Activated T-cell treated with anti-CD3 and anti-CD28 coated beads for 1 hour (primary cell): ENCODE measurements at places on chromosomes 11 and 22.

- DNase-seq, result no peak
These were observed 175.2 kb downstream of the NELL1 start for GRCh38 chr11:20844630-20845029.

DNA sequence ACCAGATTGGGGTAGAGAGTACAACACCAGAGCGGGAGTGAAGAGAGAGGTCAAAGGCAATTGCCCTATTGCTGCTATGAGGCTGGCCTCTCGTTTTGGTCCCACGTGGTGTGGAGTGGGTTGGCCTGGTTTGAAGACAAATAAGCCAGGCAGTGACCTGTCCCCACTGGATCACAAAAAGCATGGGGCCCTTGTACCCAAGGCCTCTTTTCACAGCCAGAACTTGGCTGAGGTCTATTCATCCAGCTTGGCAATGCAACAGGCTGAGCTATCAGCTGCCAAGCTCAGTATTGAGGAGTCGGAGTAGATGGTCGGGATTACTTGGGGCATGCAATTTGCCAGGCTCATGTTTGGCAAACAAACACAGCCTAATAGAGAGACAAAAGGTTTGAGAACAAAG is 19.2 kb upstream of the GALNT18 start:
- no peak for DNase-seq

DNA sequence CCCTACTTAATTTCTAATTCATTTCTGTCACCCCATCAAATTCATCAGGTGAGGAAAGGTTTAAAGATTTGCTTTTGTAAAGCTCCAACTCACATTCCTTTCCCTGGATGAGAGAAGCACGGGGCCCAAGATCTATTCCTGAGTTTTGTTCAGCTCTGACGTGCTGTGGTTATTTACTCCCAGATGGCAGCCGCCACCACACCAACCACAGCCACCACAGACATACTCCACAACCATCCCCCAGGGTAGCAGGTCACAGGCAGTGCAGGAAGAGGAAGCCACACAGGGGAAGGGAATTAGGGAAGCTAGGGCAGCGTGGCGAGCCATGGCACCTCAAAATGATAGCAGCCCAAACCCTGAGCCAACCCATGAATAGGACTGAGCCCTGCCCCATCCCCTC is 63.5 kb upstream of the CSNK2A3 start:
- DNase-seq, result no peak

DNA sequence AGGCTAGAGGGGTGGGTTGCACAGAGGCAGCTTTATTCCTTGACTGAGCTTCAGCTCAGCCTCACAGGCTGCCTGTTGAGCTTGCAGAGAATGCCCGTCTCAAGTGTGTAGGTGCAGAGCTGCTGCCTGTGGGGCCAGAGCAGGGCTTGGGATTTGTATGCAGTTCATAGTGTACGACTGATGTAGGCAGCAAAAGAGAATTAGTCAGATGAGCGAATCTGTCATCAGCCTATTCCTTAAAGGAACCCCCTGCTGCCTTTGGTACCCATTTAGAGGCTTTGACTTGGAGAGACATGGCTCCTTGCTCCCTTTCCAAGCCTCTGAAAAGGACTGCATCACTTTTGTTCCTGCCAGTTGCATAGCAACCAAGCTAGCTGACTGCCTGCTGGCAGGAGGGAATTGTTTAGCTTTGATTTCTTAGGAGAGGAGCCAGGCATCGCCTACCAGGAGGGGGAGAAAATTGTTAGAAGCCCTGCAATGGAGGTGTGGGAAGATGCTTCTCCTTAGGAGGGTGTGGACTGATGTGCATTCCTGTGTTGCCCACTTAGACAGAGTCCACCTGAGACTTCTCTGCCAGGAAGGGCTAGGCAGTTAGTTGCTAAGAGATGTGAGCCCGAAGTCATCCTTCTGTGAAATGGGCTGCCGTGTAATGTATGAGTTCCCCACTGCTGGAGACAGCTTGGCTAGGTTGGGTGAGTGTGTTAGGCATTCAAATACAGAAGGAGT is 10.9 kb downstream of the ACO2 start:
- DNase-seq, result no peak

DNA sequence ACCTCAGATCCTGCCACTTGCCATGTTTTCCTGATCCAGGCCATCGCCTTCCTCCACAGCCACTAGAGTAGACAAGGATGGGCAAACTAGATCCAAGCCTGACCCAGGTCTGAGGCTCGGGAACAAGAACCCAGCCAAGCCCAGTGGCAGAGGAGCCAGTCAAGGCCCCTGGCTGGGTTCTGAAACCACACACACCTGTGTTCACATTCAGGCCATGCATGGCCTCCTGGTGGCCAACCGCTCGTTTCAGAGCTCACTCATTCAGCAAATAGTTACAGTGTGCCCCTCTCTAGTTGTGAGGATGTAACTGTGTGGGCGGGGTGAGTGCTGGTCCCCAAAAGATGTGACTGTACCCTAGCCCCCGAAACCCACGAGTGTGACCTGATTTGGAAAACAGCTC is 337.6 kb downstream of the CTTN start:
- no peak for DNase-seq

- DNase-seq, result no peak
These were observed 28.9 kb upstream of the CBX7 start for GRCh38 chr22:39181356-39181755.

DNA sequence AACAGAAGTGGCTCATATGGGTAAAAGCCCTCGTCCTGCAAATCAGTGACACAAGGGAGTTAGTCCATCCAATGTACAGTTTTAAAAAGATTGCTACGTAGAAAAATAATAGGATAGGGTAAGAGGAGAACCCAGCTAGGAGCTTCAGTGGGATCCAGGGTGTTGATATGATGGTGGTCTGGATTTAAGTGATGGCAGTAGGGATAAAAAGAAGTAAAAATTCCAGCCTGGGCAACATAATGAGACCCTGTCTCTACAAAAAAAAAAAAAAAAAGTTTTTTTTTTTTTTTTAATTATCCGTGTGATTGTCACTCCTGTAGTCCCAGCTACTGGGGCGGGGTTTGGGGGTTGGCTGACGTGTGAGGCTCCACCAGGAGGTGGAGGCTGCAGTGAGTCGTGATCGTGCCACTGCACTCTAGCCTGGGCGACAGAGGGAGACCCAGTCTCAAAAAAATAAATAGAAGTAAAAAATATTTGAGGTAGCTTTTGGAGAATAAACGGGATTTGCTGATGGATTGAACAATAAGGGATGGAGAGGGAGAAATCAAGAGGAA is 7.0 kb upstream of the L3MBTL2 start:
- DNase-seq, result peak; percentile 16

DNA sequence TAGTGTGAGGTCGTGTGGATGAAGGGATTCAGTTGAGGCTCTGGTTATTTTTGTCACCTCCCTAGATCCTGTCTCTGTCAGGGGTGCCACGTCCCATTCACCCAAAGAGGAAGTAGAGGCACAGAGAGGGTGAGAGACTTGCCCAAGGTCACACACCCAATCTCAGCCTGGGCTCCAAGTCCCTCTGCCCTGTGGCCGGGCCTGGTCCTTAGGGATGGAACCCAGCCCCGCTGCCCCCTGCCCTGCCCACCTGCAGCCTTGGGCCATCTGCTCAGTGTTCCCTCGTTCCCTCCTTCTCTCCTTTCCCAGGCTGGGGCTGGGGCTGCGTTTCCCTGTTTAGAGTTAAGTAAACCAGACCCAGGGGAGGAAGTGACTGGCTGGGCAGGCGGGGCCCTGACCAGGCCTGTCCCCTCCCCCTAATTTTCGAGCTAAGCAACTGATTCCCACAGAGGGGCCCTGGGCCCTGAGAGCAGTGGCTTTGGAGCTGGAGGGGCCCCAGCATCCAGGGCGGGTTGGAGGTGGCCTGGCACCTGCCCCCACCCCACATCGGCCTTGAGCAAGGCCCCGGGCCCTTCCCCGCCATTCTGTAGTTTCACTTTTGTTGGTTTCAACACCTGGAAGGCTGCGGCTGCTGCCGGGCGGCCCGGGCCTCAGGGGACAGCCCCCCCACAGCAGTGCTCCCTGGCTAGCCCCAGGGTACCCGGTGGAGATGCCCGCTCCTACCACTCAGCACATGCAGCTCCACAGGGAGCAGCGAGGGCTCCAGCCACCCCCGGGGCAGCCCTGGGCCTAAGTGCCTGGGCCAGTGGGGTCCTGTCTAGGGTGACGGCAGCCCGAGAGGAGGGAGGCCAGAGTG is 1.5 kb downstream of the TCIRG1 start:
- DNase-seq, result peak; percentile 24

DNA sequence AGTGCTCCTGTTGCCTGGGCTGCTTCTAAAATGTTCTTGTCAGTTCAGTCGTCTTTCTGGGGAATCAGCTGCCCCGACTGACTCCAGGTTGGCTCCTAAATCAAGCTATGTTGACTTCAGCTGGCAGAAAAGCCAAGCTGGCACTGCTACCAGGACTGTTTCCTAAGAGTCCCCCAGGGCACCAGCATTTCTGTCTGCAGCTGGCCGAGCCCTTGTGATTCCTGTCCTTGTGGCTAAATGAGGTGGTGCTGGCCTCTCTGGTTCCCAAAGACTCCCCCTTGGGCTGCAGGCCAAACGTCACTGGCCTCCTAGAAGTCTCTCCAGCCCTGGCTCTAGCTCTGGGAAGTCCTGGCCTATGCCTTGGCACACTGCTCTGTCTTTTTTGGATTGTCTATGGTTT is 31.1 kb downstream of the GRAMD1B start:
- DNase-seq, result no peak

DNA sequence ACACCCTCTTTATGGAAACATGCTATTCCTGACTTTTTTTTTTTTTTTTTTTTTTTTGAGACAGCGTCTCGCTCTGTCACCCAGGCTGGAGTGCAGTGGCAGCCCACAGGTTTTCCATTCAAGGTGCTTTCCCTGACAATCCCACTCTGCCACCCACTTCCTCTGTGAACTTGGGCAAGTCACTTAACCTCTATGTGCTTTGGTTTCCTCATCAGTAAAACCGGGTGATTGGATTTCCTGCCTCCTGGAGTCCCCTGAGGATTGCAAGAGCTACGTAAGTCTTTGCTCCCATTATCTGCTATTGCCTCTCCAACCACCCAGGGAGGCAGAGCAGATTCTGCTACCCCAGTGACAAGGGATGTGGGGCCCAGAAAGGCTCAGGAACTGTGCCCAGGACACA is 54.1 kb downstream of the CELSR1 start:
- DNase-seq, result no peak

DNA sequence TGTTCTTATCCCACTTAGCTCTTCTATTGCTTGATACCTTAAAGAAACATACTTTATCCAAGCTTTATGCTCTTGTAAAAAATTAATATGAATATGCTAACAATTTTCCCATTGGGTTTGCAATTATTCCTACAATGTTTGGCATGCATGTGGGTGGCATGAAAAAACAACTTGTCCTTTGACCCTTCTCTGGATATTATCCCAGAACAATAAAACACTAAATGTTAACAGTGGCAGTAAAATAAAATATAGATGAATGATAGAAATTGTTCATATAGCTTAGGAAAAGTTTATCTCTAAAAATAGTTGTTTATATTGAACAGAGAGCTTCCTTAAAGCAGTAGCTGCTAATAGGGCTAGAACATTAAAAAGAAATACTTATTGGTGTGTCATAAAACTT is 860.5 kb upstream of the LRRC4C start:
- no peak for DNase-seq

DNA sequence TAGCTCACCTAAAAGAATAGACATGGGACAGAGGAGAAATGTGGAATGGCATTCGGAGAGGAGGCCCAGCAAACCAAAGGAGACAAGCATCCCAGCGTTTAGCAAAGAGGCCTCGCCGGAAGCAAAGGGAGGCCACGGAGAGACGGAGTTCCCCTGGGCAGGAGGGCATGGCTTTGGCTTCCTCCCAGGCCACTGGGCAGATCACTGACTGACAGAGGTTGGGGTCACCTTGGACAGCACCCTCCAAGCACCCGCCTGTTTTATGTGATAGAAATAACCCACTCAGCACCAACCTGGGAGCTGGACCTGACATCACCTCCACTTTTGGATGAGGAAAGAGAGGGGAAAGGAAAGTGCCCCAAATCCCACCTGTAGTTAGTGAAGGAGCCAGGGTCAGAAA is 434.1 kb downstream of the BRD1 start:
- no peak for DNase-seq

DNA sequence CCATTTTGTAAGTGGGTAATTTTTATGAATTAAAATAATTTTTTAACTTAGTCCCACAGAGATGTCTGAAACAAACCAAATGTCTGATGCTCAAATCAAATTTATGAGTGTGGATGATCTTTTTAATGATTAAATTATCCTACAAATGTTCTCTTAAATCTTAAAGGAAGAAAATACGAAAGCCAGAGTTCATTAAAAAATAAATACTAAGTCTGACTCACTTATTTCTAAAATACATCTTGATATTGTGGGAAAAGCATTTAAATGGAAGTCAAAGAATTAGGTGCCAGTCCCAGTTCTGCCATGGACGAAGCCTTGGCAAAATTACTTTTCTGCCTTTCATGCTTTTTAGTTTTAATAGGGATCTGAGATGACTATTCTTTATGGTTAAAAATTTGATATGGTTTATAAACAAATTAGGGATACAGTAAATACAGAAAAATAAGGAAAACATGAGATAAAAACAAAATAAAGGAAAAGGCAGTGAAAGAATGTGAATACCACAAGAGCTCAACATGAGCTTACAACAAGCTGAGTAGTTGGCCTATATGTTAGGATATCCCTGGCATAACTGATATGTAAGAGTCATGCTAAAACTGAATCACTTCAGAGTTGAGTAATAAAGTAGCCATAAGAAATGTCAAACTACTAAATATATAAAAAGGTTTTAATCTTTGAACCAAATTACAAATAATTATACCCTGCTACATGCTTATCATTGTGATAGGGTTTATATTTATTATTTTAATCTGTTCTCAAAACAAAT is 9.2 kb downstream of the CCDC34 start:
- DNase-seq, result no peak
